ENCODE measurements at places on chromosomes 1 and 21. TPM values are rescaled to one million over a fixed set of nuclear protein-coding genes. Genes with fewer than 3 reads are reported as not detected.

Gene CD1D
- 6.6 TPM for polyA plus RNA-seq

Gene SPATA46
- 72.9 TPM for polyA plus RNA-seq

GRCh38 chr1:43565600-43566360 is 35.1 kb downstream of the PTPRF start:
- peak; percentile 69 for DNase-seq

- peak; percentile 41 for DNase-seq
Observed at GRCh38 chr1:211705467-211706091, 30.2 kb upstream of the NEK2 start.

GRCh38 chr1:198657550-198658064 is 18.8 kb downstream of the PTPRC start:
- DNase-seq = no peak

DNA sequence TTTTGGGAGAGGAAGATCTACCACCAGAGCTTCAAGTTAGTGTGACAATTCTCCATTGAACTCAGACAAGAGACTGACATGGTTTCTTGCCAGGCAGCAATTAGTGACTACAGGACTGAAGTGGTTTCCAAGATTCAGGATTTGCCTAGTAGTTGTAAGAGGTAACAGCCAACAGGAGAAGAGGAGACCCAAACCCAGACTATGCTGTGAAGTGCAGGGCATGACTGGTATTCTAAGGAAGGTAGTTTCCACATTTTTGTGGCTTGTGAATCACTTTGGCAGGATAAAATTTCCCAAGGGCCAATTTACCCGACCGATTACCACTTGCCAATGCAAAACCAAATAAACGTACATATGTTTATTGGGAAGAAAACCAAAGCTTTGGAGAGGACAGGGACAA is 14.7 kb upstream of the RAP1A start:
- DNase-seq = no peak

GRCh38 chr1:14567056-14567455 is 31.4 kb upstream of the KAZN start:
- DNase-seq = no peak
